HepG2 (cell line): ENCODE measurements at places on chromosomes 2 and 18. TPM values are rescaled to one million over a fixed set of nuclear protein-coding genes. Genes with fewer than 3 reads are reported as not detected.

Gene ITGB1BP1
- 108 and 125 TPM in 2 replicates for total RNA-seq

Gene CNTNAP5
- not detected in 2 replicates for total RNA-seq

Gene GRHL1
- 10.6 and 12.0 TPM in 2 replicates for total RNA-seq

Gene OTOF
- total RNA-seq, result 0.04 TPM in 1 of 2 replicates, not detected in the other

Gene LGALSL
- total RNA-seq, result 15.4 and 22.6 TPM in 2 replicates

Gene SNORC
- total RNA-seq, result 48.5 and 86.1 TPM in 2 replicates

Gene CCDC121
- 3.0 and 3.8 TPM in 2 replicates for total RNA-seq

Gene COA5
- 64.5 and 72.9 TPM in 2 replicates for total RNA-seq

Gene GCG
- total RNA-seq, result not detected in 2 replicates

Gene CHRNA1
- not detected in 2 replicates for total RNA-seq
